Kidney (tissue), 22 donors: ENCODE measurements at places on chromosomes 2 and 18.

- DNase-seq: peak; percentile 20
These were observed 34.7 kb downstream of the FAM228A start for GRCh38 chr2:24209389-24210105.

DNA sequence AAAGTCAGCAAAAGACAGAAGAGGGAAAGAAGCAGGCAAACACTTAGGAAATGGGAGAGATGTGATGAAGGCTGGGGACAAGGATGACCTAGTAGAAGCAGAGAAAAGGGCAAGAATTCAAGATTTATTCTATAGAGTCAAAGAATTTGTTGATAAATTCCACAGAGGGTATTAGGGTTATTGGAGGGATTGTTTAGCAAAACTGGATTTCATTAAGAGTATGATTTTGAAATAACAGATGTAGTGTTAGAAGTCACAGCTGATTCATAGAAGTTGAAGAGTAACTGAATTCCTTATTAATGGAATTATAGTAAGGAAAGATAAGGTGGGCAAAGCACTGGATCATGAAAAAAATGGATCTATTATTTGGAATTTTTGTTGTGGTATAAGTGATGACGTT lies 48.6 kb downstream of the CEP192 start:
- DNase-seq: no peak

GRCh38 chr2:20539776-20540586 lies 93.1 kb downstream of the RHOB start:
- DNase-seq: no peak

- DNase-seq: no peak
These were observed 98.0 kb downstream of the PTPN4 start for GRCh38 chr2:119857742-119858141.

DNA sequence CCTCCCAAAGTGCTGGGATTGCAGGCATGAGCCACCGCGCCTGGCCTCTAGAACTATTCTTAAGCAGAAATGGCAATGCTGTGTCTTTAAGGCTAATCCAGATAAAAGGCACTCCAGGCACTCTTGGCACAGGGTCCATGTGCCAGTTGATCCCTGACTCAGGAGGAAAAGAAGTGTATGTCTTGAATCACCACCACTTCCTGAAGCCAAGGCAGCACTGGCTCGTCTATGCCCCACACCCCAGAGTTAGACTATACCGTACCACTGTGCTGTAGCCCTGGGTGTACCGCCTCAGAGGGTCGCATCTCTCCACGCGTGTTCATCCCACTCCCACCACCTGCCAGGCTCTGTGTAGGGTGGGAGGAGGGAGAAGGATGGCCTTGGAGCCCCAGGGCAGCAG lies 9.0 kb downstream of the TNFRSF11A start:
- DNase-seq: no peak

DNA sequence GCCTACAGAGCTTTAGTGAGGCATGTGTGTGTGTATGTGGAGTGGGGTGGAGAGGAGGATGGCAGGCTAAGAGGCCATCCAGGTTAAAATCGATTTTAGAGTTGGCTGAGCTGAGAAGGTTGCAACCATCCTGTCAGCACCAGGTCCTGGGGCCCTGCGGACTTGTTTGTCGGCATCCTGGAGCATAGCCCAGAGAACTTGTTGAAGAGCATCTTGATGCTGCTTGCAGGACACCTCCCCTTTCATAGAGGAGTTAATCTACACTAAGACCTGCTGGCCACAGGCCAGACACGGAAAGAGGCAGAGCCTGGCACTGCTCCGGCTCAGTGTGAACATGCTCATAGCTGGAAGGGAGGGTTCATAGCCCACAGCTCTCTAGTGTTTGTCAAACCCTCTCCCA lies 72.1 kb upstream of the RGPD5 start:
- DNase-seq: peak; percentile 84

DNA sequence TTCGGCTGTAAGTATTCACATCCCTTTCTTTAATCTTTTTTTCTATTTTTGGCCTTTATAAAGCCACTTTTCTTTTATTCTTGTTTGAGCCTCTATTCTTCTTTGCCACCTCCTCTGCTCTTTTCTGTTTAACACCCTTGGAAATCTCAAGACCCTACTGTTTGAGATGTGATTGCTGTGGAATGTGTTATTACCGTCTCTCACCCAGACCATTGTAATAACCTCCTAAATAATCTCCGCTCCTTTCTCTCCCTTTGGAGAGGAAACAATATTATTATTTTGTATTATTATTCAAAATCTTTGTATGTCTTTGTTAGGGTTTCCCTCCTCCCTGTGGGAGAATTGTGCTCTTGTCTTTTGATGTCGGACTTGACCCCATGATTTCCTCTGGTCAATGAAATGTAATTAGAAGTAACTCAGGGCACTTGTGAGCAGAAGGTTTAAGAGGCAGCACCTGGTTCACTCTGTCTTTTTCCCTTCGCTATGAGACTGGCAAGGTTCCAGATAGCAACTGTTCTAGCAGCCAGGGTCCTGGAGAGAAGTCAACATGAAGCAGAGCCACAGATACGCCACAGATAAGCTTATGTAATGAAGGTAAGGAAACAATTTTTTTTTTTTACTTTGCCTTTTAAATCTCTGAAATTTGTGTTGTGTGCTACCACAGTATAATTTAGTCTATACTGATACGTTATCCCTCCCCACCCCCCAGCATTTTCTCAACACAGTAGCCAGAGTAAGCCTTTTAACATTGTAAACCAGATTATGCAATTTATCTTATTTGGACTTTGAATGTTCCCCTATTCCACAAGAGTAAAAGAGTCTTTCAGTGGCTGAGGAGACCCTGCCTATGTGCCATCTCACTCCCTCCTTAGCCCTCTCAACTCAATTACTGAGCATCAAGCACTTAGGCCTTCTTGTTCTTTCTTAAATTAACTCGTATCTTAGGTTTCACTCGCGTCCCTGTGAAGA lies 601.2 kb upstream of the ZNF804A start:
- no peak for DNase-seq

GRCh38 chr2:71157124-71157793 lies 26.8 kb downstream of the MPHOSPH10 start:
- DNase-seq: peak; percentile 81

- no peak for DNase-seq
These were observed 259.8 kb upstream of the LYPD1 start for GRCh38 chr2:132929786-132930185.

DNA sequence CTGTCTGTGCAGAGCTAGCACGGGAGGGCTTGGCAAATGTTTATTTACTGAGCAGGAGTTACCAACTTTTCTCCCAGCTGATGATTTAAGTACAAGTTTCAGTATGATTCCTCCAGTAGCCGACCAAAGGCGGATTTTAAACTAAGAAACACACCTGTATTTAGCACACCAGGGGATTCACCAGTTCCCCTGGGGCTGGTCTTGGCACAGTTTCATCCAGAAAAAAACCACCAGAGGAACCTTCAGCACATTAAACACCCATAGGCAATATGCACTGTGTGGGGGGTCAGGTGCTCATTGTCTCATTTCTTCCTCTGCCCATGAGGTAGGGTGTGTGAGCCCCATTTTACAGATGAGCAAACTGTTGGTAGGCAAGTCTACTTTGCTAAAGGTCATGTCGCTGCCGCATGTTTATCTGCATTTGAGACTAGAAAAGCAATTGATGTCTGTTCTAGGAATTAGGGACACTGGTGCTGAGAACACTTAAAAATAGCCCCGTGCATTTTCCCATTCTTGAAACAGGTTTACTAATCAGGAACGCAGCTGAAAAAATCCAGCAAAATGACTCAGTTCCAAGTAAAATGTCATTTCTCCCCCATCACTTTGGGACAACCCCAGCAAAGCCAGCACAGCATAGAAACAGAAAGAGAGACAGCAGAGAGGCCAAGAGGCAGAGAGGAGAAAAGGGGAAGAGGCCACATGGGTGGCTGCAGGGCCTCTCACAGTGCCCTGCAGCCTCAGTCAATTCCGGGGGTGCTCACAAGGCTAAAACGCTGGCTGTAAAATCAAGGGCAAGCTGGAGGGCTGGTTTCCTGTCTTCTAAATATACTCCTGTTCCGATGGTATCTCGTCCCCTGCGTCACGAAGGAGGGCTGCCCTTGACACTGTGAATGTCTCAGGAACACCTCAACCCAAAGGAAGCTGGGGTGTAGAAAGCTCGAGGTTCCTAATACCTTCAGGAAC lies 166.8 kb upstream of the ID2 start:
- DNase-seq: no peak

GRCh38 chr2:144364944-144365738 lies 154.8 kb downstream of the ZEB2 start:
- DNase-seq: no peak

GRCh38 chr18:77223221-77223639 lies 26.4 kb upstream of the GALR1 start:
- no peak for DNase-seq

GRCh38 chr18:59951591-59951990 lies 51.8 kb downstream of the PMAIP1 start:
- no peak for DNase-seq

- no peak for DNase-seq
These were observed 6.0 kb upstream of the NEDD4L start for GRCh38 chr18:58038063-58038462.

GRCh38 chr2:133506996-133507395 lies 61.3 kb downstream of the NCKAP5 start:
- no peak for DNase-seq

DNA sequence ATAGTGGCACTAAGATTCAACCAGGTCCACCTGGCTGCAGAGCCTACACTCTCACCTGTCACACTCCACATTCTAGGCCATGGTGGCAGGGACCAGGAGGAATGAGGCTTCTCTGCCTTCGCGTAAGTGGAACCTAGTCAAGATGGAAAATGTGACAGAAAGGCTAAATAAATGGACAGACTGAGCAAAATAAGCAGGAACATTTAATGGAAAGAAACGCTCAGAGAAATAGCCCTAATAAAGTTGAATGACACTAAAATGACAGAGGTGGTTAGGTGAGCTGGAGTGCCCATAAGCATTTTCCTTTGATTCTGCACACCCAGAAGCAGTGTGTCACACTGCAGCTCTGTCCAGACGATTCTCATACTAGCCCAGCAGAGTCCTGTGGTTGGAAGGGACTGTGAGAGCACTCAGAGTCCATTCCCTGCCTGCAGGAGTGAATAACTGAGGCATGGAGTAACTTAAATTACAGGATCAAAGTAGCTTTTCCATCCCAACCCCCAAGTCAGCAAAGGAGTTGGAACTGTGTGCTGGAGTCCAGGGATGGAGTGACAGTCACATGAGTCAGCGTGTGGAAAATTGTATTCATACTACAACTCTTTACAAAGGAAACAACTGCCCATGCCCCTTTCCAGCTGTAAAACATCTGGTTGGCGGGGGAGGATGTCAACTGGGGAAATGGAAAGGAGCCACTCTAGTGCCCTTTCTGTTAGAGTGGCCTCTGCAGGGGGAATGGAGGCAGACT lies 105.4 kb upstream of the LGALSL start:
- DNase-seq: peak; percentile 44

DNA sequence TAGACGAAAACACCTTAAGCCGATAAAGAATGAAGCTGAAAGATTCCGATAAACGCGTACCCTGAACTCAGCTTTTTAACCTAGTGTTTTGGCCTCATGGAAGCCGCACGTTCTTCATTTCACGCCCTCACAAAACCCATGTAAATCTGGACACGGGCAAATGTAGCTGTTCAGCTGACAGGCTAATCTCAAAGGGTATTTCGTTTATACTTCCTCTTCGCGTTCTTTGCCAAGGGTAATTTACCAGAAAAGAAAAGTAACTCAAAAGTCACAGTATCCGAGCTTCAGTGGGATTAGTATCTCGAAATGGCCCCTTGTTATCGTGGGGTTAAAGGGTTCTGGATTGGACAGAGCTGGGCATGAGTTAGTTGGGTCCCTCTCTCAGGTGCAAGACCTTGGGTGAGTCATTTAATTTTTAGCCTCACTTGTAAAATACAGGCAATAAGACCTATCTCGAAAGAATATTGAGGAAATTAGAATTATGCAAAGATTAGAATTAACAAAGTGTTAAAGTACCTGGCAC lies 22.0 kb upstream of the STPG4 start:
- no peak for DNase-seq

DNA sequence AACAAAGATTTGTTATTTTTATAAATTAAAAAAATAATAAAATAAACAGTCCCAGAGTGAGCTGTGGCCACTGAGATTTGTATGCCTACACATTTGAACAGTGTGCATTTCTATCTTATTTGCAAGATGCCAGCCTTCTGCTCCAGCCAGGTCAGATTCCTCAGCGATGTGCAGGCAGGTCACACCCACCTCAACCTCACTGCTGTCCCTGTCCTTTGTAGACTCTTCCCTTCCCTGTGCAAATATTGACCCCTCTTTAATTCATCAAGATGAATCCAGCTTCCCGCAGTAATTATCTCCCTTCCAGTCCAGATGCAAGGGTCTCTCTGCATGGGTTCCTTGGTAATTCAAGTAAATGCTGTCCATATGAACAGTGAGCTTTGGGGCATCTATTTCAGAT lies 256.2 kb downstream of the PIEZO2 start:
- DNase-seq: no peak

- DNase-seq: no peak
These were observed 16.0 kb downstream of the TET3 start for GRCh38 chr2:74000666-74001065.

GRCh38 chr2:231369580-231370428 lies 25.7 kb upstream of the B3GNT7 start:
- peak; percentile 66 for DNase-seq

DNA sequence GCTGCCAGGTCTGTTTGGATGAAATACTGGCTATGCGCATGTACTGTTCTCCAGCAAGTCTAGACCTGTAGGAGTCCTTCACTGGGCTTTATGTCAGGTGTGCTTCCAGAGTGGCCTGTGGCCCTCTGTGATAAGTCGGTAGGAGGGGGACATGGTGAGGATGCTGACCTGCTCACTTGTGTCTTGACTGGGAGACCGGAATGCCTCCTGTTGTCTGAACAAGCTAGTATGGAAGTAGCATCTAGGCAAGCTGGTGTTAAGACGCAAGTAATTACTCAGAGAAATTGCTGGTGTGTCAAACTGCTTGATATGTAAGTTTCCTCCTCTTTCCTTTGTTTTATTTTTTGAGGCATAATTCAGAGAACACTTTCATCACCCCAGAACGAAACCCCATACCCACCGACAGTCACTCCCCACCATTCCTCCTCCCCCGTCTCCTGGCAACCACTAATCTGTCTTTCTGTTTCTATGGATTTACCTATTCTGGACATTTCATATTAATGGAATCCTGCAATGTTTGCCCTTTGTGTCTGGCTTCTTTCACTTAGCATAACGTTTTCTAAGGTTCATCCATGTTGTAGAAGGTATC lies 76.4 kb downstream of the TMEM247 start:
- no peak for DNase-seq

GRCh38 chr2:120760446-120761135 lies 24.9 kb downstream of the GLI2 start:
- DNase-seq: peak; percentile 48

DNA sequence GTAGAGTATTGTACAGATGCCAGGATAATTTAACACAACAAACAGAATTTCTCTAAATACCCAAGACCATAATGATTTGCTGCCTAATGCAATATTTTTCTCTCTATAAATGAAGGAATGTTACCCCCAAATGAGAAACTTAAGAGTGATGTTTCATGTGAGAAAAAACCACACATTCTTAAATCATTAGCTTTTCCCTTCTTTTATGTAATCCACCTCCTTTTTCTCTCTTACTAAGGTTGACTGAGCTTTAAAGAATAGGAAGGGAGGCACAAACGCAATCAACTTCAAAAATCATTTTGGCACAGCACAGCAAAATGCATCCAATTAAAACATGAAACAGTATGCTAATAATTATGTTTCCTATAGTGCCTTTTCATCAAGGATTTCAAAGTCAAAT lies 698.1 kb upstream of the CDH2 start:
- DNase-seq: no peak

- DNase-seq: no peak
These were observed 26.5 kb upstream of the EML4 start for GRCh38 chr2:42142547-42143184.

GRCh38 chr2:231321021-231321420 lies 74.5 kb upstream of the B3GNT7 start:
- no peak for DNase-seq
